Germinal center (tissue), 1 donor: ENCODE measurements at places on chromosomes 1 and 21.

DNA sequence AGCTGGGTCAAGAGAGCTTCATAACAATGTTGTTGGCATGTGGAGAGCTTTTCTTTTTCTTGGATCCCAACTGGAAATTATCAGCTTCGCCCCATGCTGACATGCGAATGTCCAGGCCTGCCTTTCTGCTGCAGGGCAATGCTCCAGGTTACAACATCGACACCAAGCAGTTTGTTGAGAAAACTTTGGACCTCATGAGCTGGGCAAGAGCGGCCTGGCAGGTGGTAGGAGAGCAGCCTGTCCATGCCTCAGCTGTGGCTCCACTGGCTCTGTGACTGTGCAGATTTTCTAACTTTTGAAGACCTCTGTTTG, 41.4 kb downstream of the MTARC1 start:
- DNase-seq: no peak

DNA sequence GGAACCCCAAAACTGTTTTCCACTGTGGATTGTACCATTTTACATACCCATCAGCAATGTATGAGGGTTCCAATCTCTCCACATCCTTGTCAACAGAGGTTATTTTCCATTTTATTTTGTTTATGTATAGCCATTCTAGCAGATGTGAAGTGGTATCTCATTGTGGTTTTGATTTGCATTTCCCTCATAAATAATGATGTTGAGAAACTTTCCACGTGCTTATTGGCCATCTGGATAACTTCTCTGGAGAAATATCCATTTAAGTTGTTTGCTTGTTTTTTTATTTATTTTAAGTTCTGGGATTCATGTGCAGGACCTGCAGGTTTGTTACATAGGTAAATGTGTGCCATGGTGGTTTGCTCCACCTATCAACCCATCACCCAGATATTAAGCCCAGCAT, 280.2 kb upstream of the USP25 start:
- DNase-seq: no peak

DNA sequence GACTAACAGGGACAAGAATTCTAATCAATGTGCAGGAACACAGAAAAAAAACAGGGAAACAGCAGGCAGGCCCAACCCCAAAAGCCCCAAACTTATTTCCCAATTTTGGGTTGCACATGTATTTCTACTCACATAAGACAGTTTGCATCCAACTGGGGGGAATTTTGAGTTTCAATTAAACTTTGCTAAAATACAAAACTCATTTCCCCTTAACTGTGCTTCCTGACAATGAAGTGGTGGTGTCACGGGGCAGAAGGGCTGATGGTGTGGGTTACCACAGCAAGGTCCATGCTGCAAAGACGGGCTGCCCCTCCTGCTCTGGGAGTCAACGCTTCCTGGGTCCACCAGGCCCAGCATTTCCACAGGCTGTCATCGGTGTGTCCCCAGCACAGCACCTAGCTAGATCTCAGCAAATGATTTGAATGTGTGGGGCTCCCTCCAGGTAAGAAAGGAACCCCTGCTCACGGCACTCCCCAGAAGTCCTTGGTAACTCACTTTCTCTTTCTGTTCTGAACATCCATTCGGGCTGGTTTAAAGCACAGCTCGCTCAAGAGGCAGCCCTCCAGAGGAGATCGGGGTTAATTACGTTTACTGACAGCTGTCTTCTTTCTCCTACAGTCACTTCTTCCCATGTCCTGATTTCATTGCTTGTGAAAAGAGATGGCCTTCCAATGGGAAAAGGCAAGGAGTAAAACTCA, 27.4 kb downstream of the HIVEP3 start:
- peak; percentile 73 for DNase-seq

DNA sequence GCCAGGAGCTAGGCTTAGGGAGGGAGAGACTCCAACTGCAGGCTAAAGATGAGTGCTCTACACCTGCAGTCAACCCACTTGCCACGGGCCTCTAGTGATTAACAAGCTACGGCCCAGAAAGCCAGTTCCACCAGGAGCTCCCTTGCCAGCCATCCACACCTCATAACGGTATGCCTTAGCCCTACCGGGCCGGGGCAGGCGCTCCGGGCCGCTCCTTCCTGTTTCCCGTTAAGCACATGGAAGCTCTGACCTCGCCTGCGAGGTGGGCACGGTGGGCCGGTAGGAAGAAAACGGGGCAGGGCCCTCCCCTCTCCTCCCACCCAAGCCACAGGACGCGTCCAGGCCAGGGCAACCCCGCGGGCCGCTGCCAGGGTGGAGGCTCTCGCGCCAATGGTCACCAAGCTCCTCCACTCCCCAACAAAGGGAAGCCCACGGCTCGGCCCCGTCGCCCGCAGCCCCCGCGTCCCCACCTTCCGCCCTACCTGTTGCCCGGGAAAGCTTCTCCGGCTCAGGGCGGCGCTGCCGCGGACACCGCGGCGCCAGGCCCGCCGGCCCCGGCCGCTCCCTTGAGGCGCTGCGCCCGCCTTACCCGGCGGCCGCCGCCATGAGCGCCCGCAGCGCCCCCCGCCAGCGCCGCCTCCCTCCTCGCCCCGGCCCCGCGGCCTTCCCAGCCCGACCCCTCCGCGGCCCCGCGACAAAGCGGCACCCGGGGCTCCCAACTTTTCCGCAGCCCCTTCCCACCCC, 627 bp downstream of the CERS2 start:
- DNase-seq: peak; percentile 50

DNA sequence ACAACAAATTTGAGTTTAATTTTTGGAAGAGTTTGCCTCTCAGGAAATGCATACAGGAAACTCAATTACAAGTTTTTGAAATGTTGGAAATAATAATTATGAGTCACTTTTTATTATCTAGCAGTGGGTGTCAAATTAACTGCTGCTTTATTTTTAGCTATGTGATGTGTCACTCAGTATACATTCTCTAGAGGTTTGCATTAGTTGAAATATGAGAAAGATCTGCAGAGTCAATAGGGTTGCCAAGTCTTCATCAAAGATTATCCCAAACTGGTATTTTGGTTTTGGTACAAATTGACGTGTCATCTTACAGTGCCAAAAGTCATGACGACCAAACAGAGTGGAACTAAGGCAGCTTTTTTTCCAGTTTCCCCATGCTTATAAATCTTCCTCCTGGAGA, 54.3 kb upstream of the DIPK1A start:
- DNase-seq: no peak

DNA sequence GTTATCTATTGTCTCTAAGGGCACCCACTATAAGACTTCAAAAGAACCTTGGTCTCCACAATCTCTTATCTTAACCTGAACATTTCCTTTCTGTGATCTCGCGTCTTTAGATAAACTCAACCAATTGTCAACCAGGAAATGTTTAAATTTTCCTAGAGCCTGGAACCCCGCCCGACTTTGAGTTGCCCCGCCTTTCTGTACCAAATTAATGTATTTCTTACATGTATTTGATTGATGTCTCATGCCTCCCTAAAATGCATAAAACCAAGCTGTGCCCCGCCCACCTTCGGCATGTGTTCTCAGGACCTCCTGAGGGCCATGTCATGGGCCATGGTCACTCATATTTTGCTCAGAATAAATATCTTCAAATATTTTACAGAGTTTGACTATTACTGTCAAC, 5.9 kb upstream of the CXADR start:
- DNase-seq: no peak

DNA sequence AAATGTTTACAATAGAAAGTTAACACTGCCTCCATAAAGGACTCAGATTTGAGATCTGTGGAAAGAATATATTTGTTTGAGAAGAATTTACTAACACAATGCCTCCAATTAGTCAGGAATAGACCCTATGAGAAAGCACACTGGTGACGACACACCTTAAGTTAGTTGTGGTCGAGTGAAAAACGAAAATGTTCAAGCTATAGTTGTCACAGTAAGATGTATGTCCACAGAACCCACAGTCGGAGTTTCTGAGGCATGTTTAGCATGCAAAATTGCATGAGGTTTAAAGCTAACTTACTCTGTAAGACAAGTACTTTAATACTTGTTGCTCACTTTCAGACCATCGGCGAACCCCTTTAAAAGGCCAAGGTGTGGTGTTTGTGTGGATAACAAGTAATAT, 69.9 kb upstream of the SIPA1L2 start:
- no peak for DNase-seq

GRCh38 chr1:193019442-193020026, 39.6 kb downstream of the UCHL5 start:
- peak; percentile 7 for DNase-seq

DNA sequence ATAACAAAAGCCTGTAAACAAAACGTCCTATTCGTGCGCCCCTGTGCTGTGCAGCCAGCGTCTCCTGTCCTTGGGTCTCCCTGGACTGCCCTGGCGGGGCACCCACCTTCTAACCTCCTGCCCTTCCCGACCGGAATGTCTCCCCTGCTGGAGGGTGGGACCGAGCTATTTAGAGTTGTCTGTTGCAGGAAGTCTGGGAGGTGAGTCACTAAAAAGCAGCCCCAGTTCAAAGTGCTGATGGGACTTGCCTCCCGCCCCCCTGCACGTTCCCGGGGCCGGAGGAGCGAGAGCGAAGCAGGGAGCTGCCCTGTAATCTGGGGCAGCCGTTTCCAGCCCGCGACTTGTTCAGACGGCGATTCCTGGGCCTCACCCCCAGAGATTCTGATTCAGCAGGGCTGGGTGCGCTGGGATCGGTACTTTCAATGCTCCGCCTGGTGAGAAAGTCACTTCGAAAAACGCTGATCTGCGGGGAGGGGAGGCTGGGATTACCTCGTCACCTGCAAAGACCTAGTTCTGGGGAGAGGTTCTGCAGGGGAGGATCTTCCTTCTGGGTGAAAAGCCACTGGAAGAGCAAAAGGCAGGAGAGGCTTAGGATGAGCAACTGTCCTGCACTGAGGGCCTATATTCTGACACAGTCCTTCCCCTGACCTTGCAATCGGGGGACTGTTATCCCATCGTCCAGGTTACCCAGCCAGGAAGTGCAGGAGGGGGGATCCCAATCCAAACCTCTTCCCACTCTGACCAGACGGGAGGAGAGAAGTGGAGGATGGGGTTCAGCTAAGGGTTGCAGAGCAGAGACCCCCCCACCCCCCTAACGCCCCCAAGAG, 1.2 kb upstream of the DHRS3 start:
- no peak for DNase-seq

DNA sequence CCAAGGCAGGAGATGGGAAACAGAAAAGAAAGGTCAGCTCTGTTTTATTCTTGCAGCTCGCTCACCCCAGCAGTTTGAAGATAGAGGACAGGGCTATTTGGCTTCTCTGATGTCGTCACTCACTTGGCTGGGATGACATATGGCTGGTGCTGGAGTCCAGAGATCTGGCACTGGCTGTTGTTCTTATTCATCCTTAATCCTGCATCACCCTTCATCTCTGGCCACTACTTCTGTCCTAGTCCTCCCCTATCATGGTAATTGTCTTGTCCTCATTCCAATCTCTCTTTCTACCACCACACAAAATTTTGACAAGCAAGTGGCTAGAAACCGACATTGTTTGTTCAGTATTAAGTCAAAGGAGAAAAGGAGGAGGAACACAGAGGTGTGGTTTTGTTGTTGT, 103.8 kb upstream of the PDE4B start:
- no peak for DNase-seq

DNA sequence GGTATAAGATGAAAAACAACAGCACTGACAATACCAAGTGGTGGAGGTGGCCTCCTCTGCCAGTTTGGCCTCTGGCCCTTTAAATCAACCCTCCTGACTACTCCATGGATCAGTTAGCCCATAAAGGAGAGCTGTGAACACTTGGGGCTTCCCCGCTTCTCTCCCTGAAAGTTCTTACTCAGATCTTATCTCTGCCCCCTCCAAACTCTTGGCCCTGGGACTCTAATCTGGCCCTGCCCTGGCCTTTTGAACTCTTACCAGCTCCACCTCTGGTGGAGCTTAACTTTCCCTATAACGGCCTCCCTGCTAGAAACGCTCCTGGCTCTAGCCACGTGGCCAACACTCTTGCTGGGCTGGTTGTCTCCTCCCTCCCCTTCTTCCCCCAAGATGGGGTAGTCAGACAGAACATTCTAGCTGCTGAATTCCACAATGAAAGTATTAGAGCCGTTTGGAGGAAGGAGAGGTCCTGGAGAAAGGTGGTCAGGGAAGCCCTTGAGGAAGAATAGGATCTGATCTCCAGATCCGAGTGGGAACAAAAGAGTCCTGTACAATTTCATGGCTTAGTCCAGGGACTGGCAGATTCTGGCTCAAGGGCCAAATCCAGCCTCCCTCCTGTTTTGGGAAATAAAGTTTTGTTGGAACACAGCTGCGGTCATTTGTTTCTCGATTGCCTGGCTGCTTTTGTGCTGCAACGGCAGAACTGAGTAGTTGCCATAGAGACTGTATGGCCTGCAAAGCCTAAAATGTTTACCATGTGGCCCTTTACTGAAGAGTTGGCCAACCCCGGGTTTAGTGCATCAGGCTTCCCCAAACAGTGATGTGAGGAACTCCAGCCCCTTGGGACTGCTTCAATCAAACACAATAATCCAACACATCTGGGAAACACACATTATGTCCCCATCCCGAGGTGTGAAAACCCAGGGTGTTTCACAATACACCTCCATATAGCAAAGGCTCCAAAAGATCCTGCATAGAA, 9.5 kb upstream of the PIGR start:
- no peak for DNase-seq
